Cerebellar nuclear complex (tissue), 1 donor: ENCODE measurements at places on chromosomes 1 and 21.

DNA sequence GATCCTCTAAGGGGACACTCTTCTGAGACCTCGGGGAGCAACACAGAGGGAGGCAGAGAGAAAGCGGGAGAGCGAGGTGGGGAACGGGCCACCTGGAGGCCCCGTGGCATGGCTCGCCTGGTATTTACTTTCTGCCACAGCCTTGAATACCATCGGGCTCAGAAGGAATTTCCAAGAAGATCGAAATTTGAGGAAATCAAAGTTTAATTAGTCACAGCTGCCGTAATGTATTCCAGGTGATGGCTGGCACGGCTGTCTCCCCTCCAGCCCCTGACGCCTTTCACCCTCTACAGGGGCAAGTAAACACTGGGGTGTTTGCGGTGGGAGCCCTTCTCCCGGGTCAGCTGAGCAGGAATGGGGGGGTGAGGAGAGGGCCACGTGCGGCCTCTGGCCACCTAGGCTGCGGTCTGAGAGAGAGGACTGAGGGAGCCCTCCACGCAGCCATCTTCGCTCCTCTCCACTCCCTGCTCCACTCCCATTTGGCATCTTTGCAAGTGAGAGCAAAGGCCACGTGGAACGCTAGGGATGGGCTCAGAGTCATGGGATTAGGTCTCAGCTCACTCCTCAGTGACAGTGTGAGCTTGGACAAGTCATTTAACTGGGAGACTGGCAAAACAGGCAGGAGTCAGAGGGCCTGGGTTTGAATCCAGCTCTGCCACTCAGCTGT lies 125.2 kb downstream of the SYF2 start:
- DNase-seq: no peak

- DNase-seq: no peak
Observed at GRCh38 chr1:41864471-41865040, 54.2 kb downstream of the HIVEP3 start.

DNA sequence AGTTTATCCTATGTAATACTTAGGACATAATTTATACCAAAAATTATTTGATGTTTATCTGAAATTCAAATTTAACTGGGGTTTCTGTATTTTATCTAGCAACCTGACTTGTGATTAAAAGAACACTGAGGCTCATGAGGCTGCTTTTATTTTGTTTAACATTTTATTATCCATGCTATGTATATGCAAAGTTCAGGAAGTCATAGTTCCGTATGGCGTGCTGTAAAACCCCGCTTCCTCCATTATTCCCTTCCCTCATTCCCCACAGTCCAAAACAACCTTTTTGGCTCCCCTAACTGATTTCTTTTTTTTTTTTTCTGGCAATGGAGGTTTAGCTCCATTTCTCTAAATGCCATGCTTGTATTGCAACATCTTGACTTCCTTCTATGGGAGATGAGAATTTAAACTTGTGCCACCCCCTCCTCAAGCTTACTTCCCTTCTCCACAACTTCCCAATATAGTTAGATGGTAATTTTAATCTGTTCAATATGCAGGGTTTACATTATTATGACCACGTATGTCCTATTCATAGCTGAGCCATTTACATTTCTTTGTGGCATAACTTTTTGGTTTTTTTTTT lies 138.0 kb upstream of the DNAH14 start:
- DNase-seq: no peak

GRCh38 chr1:227777646-227778045 lies 37.8 kb upstream of the PRSS38 start:
- no peak for DNase-seq

DNA sequence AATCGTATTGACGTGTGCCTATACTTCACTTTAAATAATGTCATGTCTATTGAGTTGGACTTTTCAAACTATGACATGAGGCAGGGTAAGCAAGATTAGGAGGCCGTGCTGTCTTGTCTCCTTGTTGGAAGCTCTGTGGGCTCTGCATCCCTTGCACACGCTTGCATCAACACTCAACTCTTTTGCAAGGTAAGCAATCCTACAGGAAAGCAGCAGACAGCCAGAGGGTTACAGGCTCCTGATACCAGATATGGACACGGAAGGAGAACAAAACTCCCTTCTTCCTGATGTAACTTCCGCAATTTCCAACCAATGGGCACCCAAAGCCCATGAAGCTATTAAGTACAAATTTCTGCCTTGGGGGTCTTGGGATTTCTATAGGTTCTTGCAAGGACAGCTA lies 1520.7 kb upstream of the B3GALT2 start:
- no peak for DNase-seq

DNA sequence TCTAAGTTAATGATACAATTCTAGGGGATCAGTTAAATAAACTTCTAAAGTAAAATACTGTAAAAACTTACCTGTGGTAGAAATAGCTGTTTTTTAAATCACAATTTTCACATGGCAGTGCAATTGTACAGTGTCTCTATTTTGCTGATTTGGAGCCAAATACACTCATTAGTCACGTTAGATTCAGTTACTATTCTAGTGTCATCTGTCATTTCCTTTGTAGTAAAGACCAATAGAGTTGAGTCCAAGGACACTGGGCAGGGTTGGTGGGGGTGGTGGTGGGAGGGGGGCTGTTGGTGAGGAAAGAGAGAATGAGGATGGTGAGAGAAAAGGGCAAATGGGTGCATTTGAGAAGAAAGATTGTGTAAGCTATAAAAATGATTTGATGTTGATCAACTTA lies 33.6 kb downstream of the CD55 start:
- no peak for DNase-seq

GRCh38 chr1:110235834-110236682 lies 25.9 kb downstream of the KCNC4 start:
- no peak for DNase-seq

GRCh38 chr1:166233750-166234366 lies 67.1 kb upstream of the FAM78B start:
- no peak for DNase-seq

DNA sequence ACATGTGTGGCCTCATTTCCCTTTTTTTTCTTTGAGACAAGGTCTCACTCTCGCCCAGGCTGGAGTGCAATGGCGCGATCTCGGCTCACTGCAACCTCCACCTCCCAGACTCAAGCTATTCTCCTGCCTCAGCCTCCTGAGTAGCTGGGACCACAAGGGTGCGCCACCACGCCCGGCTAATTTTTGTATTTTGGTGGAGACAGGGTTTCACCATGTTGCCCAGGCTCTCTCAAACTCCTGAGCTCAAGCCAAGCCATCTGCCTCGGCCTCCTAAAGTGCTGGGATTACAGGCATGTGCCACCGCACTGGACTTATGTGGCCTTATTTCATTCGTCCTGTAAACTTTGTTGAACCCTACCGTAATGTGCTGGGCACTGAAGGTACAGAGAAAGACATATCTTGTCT lies 569 bp upstream of the WARS2 start:
- DNase-seq: no peak
